CD4-positive, alpha-beta T cell treated with Interleukin-6 for 4 hours (primary cell): ENCODE measurements at places on chromosomes 13 and 19.

- no peak for DNase-seq
Observed at GRCh38 chr19:32404933-32405430, 588 bp upstream of the DPY19L3 start.

DNA sequence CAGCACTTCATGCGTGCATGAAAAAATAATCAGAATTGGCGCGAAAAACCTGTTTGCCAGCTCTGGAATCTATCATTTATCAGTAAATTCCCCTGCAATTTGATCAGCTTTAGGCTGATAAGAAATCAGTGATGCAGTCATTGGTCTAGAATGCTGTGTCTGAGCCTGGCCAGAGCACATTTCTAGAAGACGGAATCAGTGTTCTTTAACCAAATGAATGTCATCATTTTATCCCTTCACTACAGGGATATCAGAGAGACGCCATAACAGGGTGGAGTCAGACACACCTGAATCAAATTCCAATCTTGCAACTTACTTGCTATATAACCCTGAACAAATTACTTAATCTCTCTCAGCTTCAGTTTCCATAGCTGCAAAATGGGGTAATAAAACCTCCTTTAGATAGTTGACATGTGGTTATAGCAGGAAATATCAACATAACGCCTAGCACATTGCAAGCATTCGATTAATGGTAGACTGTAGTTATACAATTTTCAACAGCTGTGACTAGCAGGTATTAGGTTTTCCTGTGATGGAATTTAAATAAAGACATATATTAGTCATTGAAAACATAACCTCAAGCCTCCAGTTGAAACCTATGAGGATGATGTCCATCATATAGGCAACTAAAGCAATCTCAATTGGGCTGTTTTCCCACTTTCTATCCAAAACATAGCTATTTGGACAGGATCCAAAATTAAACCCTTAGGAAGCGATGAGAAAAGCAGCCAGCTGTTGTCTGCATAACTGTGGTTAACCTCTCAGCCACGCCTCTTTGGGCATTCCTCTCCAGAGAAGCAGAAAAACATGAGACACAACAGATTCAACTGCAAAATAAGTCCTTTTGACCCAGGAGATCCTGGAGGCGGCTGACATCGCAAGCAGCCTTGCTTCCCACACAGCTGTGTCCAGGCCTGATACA is 51.6 kb upstream of the UBL3 start:
- DNase-seq: peak; percentile 54

DNA sequence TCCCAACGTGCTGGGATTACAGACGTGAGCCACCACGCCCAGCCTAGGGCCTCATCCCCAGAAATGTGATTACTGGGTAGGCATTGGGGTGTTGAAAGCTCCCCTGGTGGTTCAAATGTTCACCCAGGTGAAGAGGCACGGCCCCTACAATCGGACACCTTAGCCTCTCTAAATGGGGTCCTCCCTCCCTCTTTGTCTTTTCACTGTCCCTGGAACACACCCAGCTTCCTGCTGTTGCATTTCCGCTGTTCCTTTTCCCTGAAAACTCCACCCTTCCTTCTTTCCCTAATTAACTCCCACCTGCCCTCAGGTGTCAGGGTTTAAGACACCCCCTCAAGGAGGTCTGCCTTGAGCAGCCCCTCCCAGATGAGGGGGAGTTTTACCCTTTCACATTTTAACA is 3.6 kb upstream of the PRODH2 start:
- DNase-seq: no peak

DNA sequence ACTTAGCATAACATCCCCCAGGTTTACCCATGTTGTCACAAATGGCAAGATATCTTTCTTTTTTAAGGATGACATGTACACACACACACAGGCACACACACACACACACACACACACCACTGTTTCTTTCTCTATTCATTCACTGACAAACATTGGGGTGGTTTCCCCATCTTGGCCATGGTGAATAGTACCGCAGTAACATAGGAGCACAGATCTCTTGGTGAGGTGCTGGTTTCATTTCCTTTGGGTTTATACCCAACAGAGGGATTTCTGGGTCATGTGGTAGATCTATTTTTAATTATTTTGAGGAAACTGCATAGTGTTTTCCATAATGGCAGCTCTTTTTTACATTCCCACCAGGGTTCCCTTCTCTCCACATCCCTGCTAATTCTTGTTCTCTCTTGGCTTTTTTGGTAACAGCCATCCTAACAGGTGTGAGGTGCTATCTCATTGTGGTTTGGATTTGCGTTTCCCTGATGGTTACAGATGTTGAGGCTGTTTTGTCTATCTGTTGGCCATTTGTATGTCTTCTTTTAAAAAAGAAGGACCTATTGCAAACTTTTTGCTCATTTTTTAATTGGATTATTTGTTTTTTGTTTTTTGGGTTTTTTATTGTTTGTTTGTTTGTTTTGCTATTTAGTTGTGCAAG is 251.7 kb upstream of the IRS2 start:
- DNase-seq: no peak

DNA sequence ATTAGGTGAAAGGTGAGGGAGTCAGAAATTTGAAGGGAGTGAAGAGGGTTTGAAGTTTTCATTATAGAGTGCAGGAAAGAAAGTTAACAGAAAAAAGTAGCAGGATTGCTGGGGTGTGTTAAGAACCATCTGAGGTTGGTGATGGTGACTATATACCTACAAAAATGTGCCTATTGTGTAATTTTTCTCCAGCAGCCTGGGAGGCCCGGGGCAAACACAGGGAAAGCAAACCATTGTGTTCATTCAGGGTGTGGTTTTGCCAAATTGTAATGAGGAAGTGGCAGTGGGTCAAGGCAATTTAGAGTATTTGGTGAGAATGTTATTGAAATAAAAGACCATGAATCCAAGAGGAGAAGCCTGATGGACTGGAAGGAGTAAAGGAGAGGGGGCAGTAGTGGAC is 8.2 kb upstream of the SUCLA2 start:
- no peak for DNase-seq

DNA sequence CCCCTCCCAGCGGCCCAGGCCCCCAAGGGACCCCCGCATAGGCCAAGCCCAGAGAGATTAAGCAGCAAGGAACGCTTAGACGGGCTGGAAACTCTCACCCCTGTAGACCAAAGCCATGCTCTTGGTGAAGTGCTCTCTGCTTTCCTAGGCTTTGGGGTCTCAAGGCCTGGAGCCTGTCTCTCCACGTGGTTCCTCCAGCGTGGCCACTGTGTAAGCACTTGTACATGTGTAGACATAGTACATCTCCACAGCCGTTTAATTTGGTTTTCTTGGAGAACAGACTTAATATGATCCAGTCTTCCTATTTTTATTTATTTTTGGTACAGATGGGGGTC is 1.1 kb downstream of the NUDT19 start:
- DNase-seq: no peak

DNA sequence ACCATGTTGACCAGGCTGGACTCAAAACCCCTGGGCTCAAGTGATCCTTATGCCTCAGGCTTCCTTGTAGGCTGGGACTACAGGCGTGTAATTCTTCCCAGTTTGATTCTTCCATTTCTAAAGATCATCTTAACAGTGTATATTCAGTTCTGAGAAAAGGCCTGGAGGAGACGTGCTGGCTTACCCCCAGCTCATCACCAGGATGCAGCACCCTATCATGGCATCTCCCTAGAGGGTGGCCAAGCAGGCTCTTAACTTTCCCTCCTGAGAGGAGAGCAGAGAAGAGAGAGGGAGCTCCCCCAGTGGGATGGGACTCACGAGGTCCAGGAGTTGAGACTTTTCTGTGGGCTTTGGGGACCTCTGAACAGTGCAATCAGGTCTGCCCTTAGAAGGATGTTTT is 2.1 kb upstream of the TUBA3C start:
- DNase-seq: no peak

GRCh38 chr13:47454986-47455385 is 546.1 kb downstream of the SUCLA2 start:
- DNase-seq: no peak
